ENCODE measurements at places on chromosomes 12 and 14.

DNA sequence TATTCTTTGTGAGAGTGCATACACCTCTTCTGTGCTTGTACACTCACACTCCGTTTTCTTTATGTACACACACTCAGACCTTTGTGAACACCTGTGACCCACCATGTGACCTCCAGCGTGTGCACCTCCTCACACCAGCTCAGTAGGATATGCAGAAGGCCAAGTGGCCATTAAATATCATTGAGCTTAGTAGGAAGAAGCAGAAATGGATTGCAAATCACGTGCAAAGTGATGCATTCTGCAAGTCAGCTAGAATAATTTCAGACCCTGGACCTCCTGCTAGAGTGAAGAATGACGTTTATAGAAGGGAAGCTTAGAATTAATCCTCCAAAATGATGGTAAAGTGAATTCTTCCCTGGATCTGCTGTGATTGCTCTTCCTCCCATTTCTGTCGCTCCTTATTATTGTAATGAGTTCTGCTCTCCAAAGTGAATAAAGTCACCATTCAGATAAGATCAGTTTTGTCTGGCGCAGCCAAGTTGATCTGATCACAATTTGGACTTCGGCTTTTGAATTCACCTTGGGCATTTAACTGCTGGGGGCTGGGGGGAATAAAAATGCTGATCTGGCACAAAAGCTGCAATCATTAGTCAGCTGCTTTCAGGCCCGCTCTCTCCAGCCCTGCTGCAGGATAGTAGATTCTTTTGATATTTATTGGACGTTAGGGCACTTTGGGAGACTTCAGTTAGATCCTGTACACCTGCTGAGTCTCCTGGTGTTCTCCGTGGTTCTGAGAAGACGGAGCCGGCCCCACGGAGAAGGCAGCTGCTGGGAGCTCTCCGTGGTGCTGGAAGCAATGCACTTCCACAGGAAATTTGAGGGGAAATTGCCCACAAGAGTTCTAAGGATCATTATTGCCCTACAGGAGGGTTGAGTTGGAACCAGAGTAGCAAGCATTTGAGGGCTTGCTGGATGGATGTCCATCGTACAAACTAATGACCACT lies 12.4 kb upstream of the NRXN3 start:
- peak; percentile 28 for DNase-seq
- H3K36me3 ChIP-seq, result no peaks in the 10 kb centered on the region
- H3K4me1 ChIP-seq, result no peaks in the 10 kb centered on the region
- no peak overlapping the region for H3K4me3 ChIP-seq

- no peaks in the 10 kb centered on the region for H3K36me3 ChIP-seq
- H3K4me1 ChIP-seq, result no peaks in the 10 kb centered on the region
- H3K27ac ChIP-seq, result no peak overlapping the region
Observed at GRCh38 chr12:100402763-100403162, 45.9 kb downstream of the SLC17A8 start.

GRCh38 chr14:56126637-56126913 lies 8.4 kb downstream of the PELI2 start:
- H3K27ac ChIP-seq, result no peak overlapping the region
- peaks cover 2% of the 10 kb centered on the region for H3K4me1 ChIP-seq
- no peaks in the 10 kb centered on the region for H3K36me3 ChIP-seq
- DNase-seq, result no peak
- peaks cover 10% of the 10 kb centered on the region for H3K27me3 ChIP-seq

DNA sequence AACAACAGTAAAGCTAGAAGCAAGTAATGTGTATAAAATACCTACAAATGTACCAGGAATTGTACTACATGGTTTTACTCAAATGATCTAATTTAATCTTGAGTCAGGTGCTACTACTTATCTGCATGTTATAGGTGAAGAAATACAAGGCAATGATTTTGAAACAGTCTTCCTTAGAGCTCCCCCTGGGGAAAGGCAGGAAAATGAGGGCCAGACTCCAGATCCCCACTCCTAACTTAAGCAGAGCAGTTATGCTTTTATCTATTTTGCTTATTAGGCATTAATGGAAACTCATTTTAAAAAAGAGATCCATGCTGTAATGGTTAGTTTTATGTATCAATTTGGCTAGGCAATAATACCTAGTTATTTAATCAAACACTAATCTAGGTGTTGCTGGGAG lies 109.3 kb upstream of the CPSF6 start:
- H3K27me3 ChIP-seq, result peaks cover 7% of the 10 kb centered on the region
- no peak for DNase-seq
- no peaks in the 10 kb centered on the region for H3K4me1 ChIP-seq
- no peak overlapping the region for H3K4me3 ChIP-seq

DNA sequence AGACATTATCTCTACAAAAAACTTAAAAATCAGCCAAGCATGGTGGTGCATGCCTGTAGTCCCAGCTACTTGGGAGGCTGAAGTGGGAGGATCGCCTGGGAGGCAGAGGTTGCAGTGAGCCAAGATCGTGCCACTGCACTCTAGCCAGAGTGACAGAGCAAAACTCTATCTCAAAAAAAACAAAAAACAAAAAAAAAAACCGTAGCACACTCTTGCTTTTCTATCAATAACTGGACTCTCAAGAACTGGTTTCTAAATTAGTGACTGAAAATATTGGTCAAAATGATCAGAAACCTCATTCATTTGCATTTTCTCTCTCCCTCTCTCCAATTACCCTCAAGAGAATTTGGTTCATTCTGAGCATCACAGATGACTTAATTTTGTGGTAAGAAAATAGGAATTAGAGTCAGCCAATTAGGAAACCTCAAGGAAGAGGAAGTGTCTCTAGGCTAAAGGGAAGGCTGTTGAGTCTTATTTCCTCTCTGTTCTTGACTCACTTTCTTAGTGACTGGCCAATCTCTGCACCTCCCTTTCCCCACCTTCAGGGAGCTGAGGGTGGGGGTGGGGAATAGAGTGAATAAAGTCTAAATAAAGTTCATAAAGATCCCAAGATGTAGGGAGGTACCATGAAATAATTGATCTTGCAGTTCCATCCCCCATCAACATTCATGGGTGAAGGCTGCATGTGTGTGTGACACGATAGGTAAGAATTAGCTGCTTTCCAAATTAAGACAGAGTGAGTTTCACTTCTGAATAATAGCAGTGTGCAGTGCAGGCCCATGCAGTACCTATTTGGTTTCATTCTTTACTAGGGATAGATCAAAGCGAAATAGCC lies 6.8 kb upstream of the PSMA6 start:
- no peaks in the 10 kb centered on the region for H3K27me3 ChIP-seq
- peak overlapping the region; percentile 68 for H3K4me3 ChIP-seq
- H3K4me1 ChIP-seq, result peaks cover 48% of the 10 kb centered on the region
- peak; percentile 42 for DNase-seq
- H3K36me3 ChIP-seq, result peaks cover 21% of the 10 kb centered on the region

DNA sequence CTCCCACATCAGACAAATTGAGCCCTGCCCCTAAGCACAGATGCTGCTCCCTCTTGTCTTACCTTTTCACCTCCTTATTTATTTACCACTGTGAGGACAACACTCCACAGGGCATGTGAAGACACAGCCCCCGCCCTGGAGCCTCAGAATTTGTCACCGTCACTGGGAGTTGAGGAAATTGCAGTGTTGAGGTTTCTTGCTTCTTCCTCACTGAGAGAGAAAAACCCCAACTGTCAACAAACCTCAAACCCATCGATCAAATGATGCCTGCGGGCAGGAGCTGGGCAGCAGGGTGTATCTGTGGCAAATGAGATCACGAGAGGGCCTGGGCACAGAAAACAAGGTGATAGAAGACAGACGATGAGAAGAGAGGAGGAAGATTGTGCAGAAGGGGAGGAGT lies 30.5 kb upstream of the PLEKHG3 start:
- peaks cover 9% of the 10 kb centered on the region for H3K36me3 ChIP-seq
- peaks cover 40% of the 10 kb centered on the region for H3K4me1 ChIP-seq
- peak; percentile 77 for DNase-seq
- H3K4me3 ChIP-seq, result no peak overlapping the region

DNA sequence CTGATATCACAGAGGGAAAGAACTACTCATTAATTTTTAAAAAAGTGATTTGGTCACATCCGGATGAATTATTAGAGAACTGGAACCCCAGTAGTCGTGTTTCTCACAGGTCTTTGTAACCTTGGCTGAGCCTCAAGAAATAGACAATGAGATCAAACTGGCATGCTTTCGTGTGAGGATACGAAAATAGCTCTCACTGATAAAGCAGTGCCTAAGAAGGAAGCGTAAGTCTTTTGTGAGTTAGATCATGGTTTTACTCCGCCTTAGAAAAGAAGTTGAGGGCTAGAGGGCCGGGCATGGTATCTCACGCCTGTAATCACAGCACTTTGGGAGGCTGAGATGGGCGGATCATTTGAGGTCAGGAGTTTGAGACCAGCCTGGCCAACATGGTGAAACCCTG lies 33.8 kb upstream of the GALNT16 start:
- no peaks in the 10 kb centered on the region for H3K36me3 ChIP-seq
- no peak overlapping the region for H3K27ac ChIP-seq
- no peak for DNase-seq
- no peaks in the 10 kb centered on the region for H3K4me1 ChIP-seq
- no peak overlapping the region for H3K4me3 ChIP-seq

DNA sequence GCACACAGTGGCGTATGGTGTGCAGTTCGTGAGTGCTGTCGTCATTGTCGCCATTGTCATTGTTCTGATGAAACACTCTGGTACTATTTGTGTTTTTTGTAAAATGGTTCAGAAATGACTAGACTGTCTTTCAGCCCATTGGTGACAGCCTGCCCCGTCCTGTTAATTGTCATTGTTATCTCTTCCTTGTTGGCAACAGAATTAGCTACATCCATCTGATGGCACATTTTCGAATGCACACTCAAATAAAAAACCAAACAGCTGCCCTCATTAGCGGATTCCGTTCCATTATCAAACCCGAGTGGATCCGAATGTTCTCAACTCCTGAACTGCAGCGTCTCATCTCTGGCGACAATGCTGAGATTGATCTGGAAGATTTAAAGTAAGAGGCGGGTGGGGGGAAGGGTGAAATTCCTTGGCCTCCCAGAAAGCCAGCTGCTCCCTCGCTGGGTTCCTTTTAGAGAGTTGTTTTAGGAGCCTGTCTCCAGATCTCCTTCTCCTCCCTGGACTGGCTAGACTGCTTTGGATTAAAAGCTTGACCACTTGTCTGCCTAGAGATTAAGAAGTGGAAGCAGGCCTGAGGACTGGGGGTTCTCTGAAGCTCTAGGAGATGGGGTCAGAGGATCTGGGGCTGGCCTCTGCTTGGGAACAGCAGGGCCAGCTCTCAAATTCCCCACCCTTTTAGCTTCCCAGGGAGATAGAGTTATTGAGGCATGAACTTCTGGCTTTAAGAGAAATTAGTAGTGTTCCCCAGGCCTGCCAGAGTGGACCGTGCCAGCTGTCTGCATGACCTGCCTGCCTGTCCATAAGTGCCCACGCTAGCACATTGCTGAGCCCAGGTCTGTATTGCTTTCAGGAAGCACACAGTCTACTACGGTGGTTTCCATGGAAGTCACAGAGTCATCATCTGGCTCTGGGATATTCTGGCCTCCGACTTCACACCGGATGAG lies 43.3 kb downstream of the MMAB start:
- H3K36me3 ChIP-seq, result peaks cover 1% of the 10 kb centered on the region
- H3K4me1 ChIP-seq, result no peaks in the 10 kb centered on the region
- DNase-seq, result no peak

DNA sequence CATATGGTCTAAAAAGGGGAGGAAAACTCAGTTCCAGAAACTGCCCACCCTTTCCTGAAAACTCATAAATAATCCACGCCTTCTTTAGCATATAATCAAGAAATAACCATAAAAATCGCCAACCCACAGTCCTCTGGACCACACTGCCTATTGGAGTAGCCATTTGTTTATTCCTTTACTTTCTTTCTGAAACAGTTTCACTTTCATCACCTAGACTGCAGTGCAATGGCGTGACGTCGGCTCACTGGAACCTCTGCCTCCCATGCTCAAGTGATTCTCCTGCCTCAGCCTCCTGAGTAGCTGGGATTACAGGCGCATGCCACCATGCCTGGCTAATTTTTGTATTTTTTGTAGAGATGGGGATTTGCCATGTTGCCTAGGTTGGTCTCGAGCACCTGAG lies 44.2 kb downstream of the CLMN start:
- H3K27me3 ChIP-seq, result no peaks in the 10 kb centered on the region
- H3K36me3 ChIP-seq, result no peaks in the 10 kb centered on the region
- no peak overlapping the region for H3K4me3 ChIP-seq
- H3K4me1 ChIP-seq, result peaks cover 3% of the 10 kb centered on the region
- H3K27ac ChIP-seq, result no peak overlapping the region
- DNase-seq, result no peak

GRCh38 chr14:70114621-70115156 lies 74.1 kb downstream of the SLC8A3 start:
- no peak overlapping the region for H3K4me3 ChIP-seq
- no peak overlapping the region for H3K27ac ChIP-seq
- DNase-seq, result no peak
- H3K27me3 ChIP-seq, result peaks cover 11% of the 10 kb centered on the region
- H3K4me1 ChIP-seq, result no peaks in the 10 kb centered on the region

- H3K27me3 ChIP-seq, result no peaks in the 10 kb centered on the region
- DNase-seq, result no peak
Observed at GRCh38 chr14:93104961-93105360, 10.8 kb downstream of the ITPK1 start.

GRCh38 chr14:99603471-99604277 lies at the start of gene CCDC85C:
Gene CCDC85C (minus strand): TSS chr14:99604207. CDS start chr14:99603959, 248 bp downstream.
- peak within 1 kb of the TSS; percentile 87 for H3K27ac ChIP-seq
- H3K4me1 ChIP-seq, result peaks cover 19% of the 10 kb centered on the region
- DNase-seq, result peak; percentile 54
- no peaks in the 10 kb centered on the region for H3K36me3 ChIP-seq
- peaks cover 8% of the 10 kb centered on the region for H3K27me3 ChIP-seq
- peak within 1 kb of the TSS; percentile 88 for H3K4me3 ChIP-seq

- H3K4me1 ChIP-seq, result peaks cover 9% of the 10 kb centered on the region
- H3K4me3 ChIP-seq, result peak overlapping the region; percentile 73
- H3K27ac ChIP-seq, result no peak overlapping the region
- H3K27me3 ChIP-seq, result peaks cover 71% of the 10 kb centered on the region
- H3K36me3 ChIP-seq, result no peaks in the 10 kb centered on the region
Observed at GRCh38 chr12:460261-461230, 807 bp downstream of the B4GALNT3 start.

GRCh38 chr14:76946753-76947077 lies 81.8 kb downstream of the IRF2BPL start:
- H3K4me3 ChIP-seq, result no peak overlapping the region
- H3K27ac ChIP-seq, result peak overlapping the region; percentile 81
- peaks cover 59% of the 10 kb centered on the region for H3K4me1 ChIP-seq
- no peaks in the 10 kb centered on the region for H3K36me3 ChIP-seq

DNA sequence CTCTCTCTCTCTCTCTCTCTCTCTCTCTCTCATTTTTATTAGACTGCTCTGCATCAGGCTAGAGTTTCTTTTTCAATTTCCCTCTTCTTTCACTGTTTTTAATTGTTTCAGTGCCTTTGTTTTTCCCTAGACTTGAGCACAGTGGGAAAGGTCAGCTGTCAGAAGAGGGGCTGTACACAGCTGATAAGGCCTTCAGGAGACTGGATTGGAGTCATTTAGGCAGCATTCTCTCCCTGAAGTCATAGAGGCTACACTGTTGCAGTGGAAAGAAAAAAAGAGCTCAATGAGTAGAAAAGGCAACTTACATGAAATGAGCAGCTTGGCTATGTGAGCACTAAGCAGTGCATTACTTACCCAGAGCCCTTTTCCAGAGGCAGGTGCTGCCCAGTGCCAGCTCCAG lies 456.9 kb downstream of the NRXN3 start:
- H3K4me3 ChIP-seq, result no peak overlapping the region
- no peak overlapping the region for H3K27ac ChIP-seq
- no peak for DNase-seq
- no peaks in the 10 kb centered on the region for H3K27me3 ChIP-seq
- H3K4me1 ChIP-seq, result no peaks in the 10 kb centered on the region

GRCh38 chr14:104973135-104973384 lies 5.1 kb downstream of the AHNAK2 start:
- H3K36me3 ChIP-seq, result no peaks in the 10 kb centered on the region
- H3K27me3 ChIP-seq, result peaks cover 19% of the 10 kb centered on the region
- no peak overlapping the region for H3K4me3 ChIP-seq
- H3K27ac ChIP-seq, result no peak overlapping the region

GRCh38 chr12:99049774-99050173 lies 404.7 kb downstream of the APAF1 start:
- H3K36me3 ChIP-seq, result no peaks in the 10 kb centered on the region
- no peaks in the 10 kb centered on the region for H3K4me1 ChIP-seq
- H3K27ac ChIP-seq, result no peak overlapping the region
- H3K27me3 ChIP-seq, result no peaks in the 10 kb centered on the region
- H3K4me3 ChIP-seq, result no peak overlapping the region
